ENCODE measurements at places on chromosomes 1 and 21.

GRCh38 chr1:211742272-211742671 lies 66.9 kb upstream of the NEK2 start:
- no peak for DNase-seq

DNA sequence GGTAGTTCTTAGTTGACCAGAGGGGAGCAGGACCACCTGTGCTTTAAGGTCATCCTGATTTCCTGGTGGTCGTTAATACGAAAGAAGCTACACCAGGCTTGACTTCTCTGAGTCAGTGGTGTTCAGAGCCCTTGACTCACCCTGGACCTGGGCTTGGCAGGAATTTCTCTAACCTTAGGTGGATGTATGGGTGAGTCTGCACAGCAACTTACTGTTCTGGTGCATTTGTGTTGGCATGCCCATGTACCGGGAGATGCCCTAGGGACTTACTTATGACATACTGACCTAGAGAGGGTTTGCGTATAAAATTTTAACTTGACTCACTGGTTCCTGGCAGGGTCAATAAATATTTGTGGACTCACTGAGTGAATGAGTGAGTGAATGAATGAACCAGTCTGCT lies 304.6 kb downstream of the DISC1 start:
- no peak for DNase-seq

GRCh38 chr1:160830321-160831153 lies 32.1 kb downstream of the CD244 start:
- peak; percentile 75 for DNase-seq

GRCh38 chr1:106254748-106255147 lies 801.7 kb upstream of the PRMT6 start:
- no peak for DNase-seq

DNA sequence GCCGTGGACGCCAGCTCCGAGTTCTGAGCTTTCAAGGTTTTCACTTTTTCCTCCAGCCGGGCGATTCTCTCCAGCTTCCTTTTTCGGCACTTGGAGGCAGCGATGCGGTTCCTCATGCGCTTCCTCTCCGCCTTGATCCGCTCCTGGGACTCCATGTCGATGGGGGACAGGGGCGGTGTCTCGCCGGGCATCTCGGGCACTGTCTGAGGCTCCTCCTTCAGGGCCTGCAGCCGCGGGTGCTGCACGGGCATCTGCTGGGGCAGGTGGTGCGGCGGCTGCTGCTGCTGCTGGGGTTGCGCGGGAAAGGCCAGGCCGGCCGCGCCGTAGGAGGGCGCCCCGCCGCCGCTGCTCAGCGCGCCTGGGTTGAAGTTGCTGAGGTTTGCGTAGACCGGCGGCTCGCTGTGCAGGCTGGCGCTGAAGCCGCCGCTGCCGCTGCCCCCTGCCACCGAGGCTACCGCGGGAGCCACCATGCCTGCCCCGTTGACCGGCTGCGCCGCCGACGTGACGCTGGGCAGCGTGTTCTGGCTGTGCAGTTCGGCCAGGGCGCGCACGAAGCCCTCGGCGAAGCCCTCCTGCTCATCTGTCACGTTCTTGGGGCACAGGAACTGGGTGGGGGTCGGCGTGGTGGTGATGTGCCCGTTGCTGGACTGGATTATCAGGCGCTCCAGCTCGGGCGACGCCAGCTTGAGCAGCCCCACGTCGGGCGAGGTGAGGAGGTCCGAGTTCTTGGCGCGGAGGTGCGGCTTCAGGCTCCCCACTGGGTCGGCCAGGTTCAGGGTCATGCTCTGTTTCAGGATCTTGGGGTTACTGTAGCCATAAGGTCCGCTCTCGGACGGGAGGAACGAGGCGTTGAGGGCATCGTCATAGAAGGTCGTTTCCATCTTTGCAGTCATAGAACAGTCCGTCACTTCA lies 1.4 kb downstream of the JUN start:
- DNase-seq, result peak; percentile 59

- peak; percentile 61 for DNase-seq
Measured at GRCh38 chr1:192809307-192810252, 741 bp downstream of the RGS2 start.

DNA sequence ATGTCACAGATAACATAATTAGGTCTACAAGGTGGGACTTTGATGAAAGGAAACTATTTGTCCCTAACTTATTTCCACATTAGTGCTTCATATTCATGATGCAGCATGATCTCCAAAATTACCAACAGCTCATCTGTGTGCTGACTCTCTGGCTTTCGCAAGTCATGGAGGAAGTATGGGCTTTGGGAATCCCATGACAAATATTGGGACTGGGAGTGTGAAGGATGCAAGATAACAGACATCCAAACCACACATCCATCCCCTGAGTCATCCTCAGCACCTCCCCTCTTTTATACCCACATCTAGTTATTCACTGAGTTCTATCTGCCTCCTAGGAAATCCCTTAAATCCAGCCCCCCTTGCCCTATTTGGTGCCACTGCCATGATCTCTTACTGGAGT lies 102.8 kb upstream of the COL24A1 start:
- DNase-seq, result no peak

DNA sequence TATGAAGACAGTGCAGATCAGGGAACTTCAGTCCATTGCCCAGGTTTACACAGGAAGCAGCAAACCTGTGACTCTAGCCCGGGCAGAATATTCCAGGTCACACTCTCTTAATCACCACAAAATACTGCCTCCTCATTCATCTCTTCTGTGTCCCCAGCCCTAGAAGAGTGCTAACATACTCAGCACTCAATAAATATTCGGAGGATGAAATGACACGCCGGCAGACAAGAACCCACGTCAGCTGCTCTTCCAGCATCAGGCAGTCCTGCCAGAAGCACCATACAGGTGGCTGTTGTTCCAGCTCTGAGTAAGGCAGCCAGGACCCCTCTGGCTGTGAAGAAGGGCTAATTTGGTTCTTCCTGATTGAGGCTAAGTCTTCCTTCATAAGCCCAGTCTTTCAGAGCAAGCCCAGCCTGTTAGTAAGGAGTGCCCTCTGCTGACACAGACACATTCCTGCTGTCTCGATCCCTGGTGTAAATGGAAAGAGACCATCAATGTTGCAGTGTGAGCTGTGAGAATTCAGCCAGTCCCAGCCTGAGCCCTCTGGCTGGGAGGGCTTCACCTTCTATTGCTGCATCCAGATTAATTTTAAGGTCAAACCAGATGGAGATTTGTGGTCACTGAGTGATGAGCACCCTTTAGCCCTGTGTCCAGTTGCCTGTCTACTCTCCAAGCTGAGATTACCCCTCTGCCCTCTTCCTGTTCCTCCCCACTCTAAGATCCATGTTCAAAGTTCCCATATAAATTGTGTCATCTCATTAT lies 45.0 kb upstream of the KIRREL1 start:
- DNase-seq, result no peak

GRCh38 chr1:239058190-239058589 lies 328.2 kb upstream of the CHRM3 start:
- no peak for DNase-seq

- no peak for DNase-seq
Measured at GRCh38 chr1:47262787-47263413, 30.9 kb upstream of the TAL1 start.

DNA sequence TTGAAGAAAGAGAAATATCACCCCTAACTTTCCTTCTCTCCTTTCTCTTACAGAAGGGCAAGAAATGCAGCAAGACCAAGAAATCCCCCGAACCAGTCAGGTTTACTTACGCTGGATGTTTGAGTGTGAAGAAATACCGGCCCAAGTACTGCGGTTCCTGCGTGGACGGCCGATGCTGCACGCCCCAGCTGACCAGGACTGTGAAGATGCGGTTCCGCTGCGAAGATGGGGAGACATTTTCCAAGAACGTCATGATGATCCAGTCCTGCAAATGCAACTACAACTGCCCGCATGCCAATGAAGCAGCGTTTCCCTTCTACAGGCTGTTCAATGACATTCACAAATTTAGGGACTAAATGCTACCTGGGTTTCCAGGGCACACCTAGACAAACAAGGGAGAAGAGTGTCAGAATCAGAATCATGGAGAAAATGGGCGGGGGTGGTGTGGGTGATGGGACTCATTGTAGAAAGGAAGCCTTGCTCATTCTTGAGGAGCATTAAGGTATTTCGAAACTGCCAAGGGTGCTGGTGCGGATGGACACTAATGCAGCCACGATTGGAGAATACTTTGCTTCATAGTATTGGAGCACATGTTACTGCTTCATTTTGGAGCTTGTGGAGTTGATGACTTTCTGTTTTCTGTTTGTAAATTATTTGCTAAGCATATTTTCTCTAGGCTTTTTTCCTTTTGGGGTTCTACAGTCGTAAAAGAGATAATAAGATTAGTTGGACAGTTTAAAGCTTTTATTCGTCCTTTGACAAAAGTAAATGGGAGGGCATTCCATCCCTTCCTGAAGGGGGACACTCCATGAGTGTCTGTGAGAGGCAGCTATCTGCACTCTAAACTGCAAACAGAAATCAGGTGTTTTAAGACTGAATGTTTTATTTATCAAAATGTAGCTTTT lies 2.4 kb downstream of the CCN1 start:
- DNase-seq, result no peak

DNA sequence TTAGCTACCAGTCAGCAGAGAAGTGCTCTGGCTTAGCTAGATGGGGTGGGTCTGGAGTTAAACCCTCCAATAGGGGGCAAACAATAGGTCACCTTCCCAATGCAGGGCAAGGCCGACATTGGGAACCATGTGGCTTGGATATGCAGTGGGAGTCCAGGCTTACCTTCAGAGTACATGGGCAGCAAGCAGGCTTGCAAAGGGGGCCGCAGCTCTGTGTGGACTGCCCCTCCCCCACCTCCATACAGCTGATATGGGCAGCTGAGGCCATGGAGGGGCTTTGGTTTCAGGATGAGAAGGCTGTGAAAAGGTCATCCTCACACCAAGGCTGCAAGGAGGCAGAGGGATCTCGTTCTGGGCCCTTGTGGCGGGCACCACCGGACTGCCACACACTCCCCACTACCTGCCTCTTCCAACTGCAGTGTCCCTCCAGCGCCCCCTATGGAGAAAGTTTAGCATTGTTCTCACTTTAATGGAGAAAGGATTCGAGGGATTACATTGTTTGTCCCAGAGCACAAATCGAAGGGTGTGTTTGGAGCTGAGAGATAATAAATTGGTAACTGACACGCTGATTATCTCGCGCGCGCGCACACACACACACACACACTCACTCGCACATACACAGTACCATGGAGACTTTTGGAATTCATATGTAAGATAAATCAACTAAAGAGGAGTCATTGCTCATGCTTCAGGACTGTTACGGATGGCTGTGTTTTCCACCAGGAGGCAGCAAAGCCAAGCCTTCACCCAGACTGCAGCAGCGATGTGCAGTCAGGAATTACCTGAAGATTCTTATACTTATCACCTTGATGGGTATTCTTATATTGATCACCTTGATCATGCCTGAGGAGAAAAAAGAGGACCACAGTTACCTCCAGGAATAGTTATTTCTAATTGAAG lies 7.0 kb upstream of the SMCP start:
- no peak for DNase-seq

DNA sequence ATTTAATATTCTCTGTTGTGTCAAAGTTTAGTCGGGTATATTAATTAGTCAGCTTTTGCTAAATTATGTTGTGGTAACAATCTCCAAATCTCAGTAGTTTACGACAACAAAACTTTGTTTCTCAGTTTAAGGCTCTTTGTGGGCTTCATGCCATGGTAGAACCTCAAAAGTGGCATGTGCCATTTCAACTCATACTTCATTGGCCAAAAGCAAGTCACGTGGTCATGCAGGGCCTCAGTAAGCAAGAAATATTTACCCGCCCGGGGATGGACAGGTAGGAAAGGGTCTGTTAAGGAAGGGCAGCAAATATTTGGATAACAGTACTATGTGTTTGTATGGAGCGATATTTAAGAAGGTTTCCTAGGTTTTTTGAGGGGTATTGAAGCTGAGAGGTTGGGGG lies 38.6 kb downstream of the ITSN1 start:
- no peak for DNase-seq

- no peak for DNase-seq
Measured at GRCh38 chr1:7549277-7550161, 221.6 kb upstream of the VAMP3 start.

DNA sequence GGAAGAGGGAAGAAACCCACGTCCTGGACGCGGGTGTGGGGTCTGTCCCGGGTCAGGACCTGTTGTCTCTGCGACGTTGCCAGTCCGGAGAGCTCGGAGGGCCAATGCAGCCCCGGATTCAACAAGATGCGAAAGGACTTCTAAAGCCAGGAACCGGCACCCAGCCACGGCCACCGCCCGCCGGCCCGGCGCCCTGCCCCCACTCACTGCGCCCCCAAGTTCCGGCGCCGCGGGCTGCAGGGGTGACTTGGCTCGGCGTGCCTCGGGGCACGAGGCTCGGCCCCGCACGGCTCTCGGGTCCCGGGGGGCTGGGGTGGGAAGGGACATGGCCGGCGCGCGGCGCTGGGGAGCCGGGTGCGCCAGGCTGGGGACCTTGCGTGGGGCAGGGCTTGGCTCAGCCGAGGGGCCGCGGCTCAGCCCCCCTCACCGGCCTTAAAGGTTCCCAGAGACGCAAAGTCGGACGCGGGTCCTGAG lies 51.8 kb upstream of the H6PD start:
- DNase-seq, result no peak

- DNase-seq, result no peak
Measured at GRCh38 chr1:83735526-83735925, 263.4 kb downstream of the TTLL7 start.

- DNase-seq, result no peak
Measured at GRCh38 chr21:27269644-27270043, 302.8 kb upstream of the ADAMTS5 start.

- DNase-seq, result no peak
Measured at GRCh38 chr1:234108921-234109320, 204.4 kb downstream of the SLC35F3 start.

DNA sequence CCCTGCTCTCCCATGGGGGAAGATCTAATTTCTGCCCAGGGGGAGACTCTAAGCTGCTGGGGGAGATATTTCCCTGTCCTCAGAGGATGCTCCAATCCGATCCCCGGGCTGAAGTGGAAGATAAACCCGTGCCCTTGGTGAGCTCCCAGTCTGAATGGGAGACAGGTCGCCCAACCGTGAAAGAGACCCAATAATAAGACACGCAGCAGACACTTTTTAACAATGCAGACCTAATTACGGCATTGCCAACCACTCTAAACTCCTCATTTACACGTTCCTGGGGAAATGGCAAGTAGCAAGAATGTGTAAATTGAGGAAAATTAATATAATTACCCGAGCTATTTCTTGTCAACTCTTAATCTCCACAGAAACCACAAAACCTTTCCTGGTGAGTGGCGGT lies 48.7 kb upstream of the ACTL8 start:
- DNase-seq, result no peak

DNA sequence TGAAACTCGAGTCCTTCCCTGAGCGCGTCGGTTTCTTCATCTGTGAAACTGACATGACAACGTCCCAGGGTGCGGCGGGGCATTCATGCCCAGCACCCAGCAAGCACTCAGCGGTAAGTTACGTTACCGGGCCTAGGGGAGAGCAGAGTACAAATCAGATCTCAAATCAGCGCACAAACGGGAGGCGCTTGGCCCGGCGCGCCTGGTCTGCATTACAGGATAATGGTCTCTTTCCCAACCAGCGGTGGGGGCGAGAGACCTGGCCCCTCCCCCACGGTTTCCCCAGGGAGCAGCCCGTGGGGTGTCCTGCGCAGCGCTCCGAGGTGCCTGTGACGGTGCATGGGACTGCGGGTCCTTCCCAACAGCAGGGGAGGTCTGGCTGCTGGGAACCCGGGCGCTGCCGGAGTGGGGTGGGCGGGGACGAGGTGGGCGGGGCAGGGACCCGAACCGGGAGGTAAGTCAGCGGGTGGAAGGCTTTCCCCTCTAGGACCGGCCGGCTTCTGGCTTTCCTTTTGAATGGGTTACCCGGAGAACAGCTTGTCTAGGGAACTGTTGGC lies 1.0 kb downstream of the TMEM51 start:
- DNase-seq, result no peak

Data from CD4-positive, alpha-beta memory T cell (primary cell).